ENCODE measurements at places on chromosomes 4 and X.

- peak; percentile 12 for DNase-seq
These were observed 25.8 kb upstream of the PBDC1 start for GRCh38 chrX:76147106-76147505.

DNA sequence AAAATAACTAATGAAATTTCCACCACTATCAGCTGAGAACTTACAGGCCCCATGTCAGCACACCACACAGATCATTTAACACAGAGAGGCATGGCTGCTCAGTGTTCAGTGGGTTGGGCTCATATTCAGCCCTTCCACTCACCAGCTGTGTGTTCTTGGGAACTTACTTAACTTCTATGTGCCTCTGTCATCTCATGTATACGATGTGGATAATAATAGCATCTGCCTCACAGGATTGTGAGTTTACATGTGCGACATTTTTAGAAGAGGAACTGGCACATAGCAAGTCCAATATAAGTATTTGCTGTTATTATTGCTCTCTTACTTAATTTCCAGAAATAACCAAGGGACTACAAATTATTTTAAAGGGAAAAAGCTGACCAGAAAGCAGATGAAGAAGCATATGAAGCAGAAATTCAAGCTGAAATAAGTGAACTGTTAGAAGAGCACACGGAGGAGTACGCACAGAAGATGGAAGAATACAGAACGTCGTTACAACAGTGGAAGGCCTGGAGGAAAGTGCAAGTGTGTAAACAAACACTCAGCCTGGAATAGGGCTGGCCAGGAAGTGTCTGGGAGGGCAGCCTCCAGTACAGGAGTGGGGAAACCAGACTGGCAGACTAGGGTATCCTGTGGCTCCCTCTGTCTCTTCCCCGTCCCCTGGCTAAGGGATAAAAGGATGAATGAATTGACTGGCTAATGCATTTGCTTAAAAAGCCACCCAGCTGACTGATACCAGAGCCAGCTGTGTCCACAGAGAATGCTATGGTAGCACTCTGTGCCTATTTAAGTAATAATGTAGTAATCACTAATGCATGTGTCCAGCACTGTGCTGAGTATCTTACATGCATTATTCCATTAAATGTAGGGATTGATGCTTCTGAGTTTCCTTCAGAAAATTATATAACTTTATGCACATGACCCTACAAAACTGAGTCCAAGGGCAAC, 67.1 kb downstream of the CC2D2A start:
- no peak for DNase-seq

GRCh38 chr4:89222170-89222569, 85.4 kb downstream of the GPRIN3 start:
- no peak for DNase-seq

GRCh38 chr4:120724656-120725055, 197.9 kb downstream of the PRDM5 start:
- no peak for DNase-seq

GRCh38 chr4:181970366-181970765, 272.8 kb upstream of the TENM3 start:
- no peak for DNase-seq

Data from fibroblast of mammary gland (primary cell).